CD4-positive, alpha-beta T cell (primary cell): ENCODE measurements at places on chromosomes 7 and 10.

GRCh38 chr7:3250725-3251124 lies 50.3 kb upstream of the SDK1 start:
- no peak for DNase-seq

GRCh38 chr10:58756130-58756719 lies 243.6 kb downstream of the BICC1 start:
- DNase-seq, result no peak

GRCh38 chr10:72315611-72316385 lies 38.9 kb downstream of the DNAJB12 start:
- DNase-seq, result peak; percentile 16

DNA sequence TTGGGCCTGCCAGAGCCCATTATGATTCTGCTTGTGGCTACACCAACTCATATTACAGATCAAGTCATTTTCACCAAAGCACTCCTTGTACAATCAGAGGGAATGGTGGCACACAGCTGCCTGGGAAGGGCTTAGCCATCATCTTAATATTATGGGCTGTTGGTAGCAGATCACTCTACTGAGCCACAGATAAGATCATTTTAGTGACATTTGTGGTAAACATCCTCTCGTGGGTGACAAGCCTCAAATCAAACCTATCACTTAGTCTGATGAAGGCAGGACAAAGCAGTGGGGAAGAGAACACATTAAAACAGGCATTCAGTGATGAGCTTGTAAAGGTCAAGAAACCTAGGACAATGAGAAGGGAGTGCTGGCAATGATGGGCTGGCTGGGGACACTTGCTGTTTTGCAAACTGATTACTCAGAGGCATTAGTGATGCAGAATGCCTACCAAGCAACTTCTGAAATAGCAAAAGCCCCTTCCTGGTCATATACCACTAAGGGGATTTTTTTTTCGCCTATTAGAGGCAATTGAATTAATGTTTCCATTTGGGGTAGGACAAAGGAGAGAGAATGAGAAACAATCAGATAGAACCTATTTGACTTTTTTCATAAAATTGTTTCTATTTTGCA lies 137.5 kb upstream of the WDR11 start:
- DNase-seq, result no peak

GRCh38 chr7:88312061-88312663 lies 5.5 kb upstream of the STEAP4 start:
- DNase-seq, result no peak

DNA sequence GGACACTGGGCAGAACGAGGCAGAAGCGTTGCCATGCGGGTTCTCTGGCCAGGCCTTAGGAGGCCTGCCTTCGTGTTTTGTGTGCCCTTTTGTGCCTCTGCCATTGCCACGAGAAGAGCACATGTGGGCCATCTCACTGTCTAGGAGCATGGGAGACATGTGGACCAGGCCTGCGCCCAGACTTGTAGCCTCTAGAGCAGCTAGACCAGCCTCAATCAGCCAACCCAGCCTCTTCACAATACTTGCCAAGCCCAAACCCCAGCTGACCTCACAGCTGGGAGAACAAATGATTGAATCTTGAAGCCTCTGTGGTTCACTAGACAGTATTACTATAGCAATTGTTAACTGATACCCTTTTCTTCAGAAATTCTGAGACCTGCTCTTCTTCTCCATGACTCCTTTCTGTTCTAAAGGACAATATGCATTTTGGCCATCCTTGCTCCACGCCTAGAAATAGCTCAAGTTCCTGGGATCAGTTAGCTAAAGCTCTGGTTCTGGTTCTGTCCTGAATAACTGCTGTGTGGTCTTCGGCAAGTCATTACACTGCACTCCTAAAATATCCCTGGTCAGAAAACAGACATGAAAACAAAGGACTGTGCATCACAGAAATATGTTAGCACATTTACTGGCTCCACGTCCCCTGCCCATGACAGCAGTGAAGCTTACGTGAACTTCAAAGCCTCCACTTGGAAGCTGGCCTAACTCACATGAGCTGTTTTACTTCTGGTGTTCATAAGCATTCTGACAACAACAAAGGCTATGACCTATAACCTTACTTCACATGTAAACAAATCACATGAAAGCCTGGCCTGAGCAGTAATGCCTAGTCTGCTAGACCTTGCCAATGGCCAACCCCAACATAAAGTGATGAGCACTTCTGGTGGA lies 72.3 kb upstream of the MKRN1 start:
- DNase-seq, result no peak

GRCh38 chr10:125177641-125178640 lies 17.6 kb upstream of the CTBP2 start:
- no peak for DNase-seq

DNA sequence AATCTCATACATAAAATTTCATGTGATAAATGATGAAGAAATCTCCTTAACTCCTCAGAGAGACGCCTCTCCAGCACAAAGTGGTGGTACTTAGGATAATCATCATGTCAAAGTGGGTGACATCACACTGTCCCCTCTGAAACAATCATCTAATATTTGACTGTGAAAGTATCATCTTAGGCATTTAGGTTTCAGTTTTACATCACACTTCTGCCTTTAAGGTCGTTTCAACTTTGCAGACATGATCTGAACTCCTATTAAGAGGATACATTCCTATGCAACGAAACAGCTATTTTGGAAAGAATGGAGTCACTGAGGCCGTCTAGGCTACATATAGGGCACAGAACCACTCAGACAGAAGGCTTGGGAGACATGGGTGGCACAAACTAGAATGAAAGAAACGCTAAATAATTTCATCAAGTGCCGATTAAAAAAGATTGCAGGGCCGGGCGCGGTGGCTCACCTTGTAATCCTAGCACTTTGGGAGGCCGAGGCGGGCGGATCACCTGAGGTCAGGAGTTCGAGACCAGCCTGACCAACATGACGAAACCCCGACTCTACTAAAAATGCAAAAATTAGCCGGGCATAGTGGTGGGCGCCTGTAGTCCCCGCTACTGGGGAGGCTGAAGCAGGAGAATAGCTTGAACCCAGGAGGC lies 2.0 kb downstream of the VOPP1 start:
- no peak for DNase-seq

GRCh38 chr7:311131-311680 lies 21.2 kb downstream of the FOXL3 start:
- no peak for DNase-seq

DNA sequence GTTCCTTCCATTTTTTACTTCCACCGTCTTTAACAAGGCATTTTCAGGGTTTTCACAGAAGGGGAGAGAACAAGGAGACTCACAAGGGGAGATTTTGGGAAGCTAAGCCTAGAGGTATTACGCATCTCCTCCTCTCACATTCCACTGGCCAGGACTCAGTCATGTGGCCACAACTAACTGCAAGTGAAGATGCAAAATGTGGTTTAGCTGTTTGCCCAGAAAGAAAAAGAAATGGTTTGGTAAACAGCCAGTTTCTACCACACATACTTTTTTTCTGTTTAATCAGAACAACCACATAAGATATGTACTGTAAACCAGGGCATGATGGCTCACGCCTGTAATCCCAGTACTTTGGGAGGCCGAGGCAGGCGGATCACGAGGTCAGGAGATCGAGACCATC lies 21.4 kb upstream of the HELLS start:
- DNase-seq, result no peak

DNA sequence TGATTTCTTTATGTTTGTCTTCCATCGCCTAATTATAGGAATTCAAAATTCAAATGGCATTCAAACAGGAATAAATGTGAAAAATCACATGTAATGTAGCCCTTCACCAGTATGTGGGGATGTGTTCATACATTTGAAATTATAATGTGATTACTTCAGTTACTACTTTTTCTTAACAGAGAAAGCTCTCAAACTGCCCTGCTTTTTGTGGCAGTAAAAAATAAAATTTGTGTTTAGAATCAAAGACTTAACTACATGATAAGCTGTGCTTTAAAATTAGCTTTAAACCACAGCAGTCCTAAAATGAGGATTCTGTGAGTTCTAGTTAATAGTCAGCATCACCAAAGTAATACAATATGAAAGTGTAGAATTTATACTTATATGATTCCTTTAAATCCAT lies 7.8 kb upstream of the HERC4 start:
- no peak for DNase-seq

- DNase-seq, result no peak
These were observed 92.4 kb downstream of the WDR11 start for GRCh38 chr10:120943542-120943941.

- no peak for DNase-seq
These were observed 81.6 kb downstream of the SFMBT2 start for GRCh38 chr10:7329219-7329618.

DNA sequence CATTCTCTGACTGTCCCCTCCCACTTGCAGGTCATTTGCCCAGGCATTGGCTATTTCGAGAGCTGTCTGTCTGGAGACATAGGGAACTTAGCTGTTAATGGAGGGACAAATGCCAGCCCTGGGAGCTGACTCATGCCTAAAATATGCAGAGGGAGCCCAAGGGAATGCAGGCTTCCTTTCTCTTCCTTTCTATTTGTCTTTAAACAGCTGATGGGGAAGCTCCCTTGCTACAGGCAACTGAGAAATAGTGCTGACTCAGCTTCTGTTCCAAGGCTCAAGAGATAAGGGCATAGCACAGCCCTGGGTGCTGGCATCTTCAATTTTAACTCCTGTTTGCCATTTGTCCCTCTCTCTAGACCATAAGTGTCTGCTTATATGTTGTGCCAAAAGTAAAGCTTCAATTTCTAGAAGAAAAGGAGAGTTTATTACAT lies 82.7 kb upstream of the C1GALT1 start:
- no peak for DNase-seq

- DNase-seq, result no peak
These were observed 957 bp upstream of the ANKRD2 start for GRCh38 chr10:97571622-97572021.

DNA sequence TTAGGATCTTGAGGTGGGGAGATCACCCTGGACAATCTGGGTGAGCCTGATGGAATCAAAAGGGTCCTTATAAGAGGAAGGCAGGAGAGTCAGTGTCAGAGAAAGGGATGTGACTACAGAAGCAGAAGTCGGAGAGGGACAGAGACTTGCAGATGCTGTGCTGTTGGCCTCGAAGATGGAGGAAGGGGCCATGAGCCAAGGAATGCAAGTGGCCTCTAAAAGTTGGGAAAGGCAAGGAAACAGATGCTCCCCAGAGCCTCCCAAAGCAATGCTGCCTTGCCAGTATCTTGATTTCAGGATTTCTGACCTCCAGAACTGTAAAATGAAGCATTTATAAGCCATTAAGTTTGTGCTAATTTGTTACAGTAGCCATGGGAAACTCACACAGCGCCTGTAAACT lies 165.2 kb downstream of the FANK1 start:
- DNase-seq, result no peak

- DNase-seq, result no peak
These were observed 157.3 kb upstream of the MTPN start for GRCh38 chr7:136134503-136134902.

DNA sequence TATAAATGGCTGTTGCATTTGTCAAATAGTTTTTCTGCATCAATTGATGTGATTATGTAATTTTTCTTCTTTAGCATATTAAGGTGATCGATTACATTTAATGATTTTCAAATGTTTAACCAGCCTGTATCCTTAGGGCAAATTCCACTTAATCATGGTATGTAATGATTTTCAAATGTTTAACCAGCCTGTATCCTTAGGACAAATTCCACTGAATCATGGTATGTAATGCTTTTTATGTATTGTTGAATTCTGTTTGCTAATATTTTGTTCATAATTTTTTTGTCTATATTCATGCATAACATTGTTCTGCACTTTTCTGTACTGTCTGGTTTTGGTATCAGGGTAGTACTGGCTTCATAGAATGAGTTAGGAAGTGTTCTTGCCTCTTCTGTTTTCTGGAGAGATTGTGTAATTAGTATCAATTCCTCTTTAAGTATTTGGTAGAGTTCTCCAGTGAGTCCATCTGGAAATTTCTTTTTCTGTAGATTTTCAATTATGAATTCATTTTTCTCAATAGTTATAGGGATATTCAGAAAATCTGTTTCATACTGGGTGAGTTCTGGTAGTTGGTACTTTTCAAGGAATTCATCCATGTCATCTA lies 393.2 kb upstream of the FOXK1 start:
- DNase-seq, result no peak

GRCh38 chr10:72831696-72832409 lies 61.7 kb upstream of the OIT3 start:
- DNase-seq, result no peak

- no peak for DNase-seq
These were observed 9.1 kb upstream of the SLC29A3 start for GRCh38 chr10:71309919-71310318.

- peak; percentile 82 for DNase-seq
These were observed 5.6 kb upstream of the MEST start for GRCh38 chr7:130486114-130486953.

DNA sequence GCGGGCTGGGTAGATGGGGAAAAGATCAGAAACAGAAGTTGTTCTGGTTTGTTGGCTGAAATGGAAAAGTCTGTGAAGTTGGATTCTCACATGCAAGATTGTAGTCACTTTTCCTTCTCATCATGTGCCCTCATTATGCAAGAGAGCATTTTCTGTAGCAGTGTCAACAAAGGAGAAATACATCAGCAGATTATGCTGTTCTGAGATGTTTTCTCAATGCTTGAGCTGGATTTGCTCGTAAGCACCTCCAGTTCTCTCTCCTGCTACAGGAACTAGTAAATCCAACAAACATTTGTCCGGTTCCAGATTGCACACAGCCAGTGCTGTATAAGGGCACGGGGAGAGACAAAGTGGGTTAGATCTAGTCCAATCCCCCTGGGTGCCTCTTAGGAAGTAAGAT lies 90.0 kb downstream of the GATA3 start:
- no peak for DNase-seq

DNA sequence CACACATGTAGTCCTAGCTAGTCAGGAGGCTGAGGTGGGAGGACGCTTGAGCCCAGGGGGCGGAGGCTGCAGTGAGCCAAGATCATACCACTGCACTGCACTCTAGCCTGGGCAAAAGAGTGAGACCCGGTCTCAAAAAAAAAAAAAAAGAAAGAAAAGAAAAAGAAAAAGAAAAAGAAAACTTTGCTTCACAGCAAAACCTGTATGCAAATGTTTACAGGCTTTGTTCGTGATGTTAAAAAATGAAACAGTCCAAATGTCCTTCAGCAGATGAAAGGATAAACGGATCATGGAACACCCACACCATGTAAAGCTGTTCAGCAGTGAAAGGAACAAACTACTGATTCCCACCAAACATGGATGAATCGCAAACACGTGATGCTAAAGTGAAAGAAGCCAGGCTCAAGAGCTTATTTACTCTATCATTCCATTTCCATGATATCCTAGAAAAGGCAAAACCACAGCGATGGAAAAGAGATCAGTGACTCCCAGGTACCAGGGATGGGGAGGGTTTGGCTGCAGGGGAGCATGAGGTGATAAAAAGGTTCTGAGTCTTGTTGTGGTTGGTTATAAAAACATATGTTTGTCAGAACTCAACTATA lies 15.1 kb downstream of the LRRC20 start:
- DNase-seq, result no peak

GRCh38 chr10:72552857-72553256 lies 73.0 kb downstream of the MICU1 start:
- no peak for DNase-seq

GRCh38 chr10:31708046-31708445 lies 220.6 kb downstream of the ARHGAP12 start:
- DNase-seq, result no peak
